ENCODE measurements at places on chromosomes 11 and 22.

GRCh38 chr11:44528581-44528980, 36.9 kb upstream of the CD82 start:
- no peak for DNase-seq

- DNase-seq = no peak
Measured at GRCh38 chr11:92268546-92268945, 43.9 kb downstream of the FAT3 start.

DNA sequence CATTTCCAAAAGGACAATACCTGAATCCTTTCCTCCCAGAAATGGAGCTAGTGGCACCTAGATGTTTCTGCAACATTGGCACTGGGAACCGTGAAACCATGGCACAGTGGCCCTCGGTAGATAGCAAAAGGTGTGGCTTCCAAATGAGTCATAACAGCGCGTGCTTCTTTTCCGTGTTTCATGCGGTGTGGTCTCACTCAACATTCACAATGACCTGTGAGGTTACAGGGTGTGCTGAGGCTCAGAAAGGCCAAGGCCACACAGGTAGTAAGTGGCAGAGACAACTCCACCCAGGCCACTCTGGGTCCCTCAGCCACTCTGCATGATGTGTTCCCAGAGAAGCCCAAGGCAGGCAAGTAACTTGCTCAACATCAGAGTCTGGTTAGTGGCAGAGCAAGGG, 67.4 kb downstream of the TP53I11 start:
- DNase-seq = no peak

GRCh38 chr22:43298062-43298801, 44.9 kb downstream of the SCUBE1 start:
- peak; percentile 16 for DNase-seq
